ENCODE measurements at places on chromosomes 3 and 15. TPM values are rescaled to one million over a fixed set of nuclear protein-coding genes. Genes with fewer than 3 reads are reported as not detected.
A peak's percentile ranks its signal among the peaks of the same experiment; 100 is the strongest.

DNA sequence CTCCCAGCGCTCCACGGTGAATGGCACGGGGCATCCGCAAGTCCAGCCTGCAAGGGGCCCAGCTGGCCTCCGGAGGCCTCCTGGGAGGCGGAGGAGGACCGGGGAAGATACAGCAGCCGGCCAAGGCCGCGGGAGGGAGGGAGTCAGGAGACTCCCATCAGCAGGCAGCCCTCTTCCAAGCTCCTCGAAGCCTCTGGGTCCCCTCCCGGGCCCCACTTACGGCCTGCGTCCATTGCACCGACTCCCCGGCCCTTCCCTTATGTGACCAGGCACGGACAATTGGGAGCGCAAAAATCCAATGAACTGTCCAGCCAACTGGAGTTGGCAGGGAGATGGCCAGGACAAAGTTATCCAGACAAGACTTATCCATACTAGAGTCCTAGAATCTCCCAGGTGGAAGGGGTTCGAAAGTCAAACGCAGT is 668 bp downstream of the MFGE8 start:
- no peak for DNase-seq

- DNase-seq = no peak
Observed at GRCh38 chr3:146368882-146369523, 100.4 kb downstream of the PLSCR2 start.

GRCh38 chr3:54243056-54243931 is 120.9 kb downstream of the CACNA2D3 start:
- no peak for DNase-seq

- DNase-seq = no peak
Observed at GRCh38 chr3:53083521-53083920, 37.6 kb upstream of the SFMBT1 start.

DNA sequence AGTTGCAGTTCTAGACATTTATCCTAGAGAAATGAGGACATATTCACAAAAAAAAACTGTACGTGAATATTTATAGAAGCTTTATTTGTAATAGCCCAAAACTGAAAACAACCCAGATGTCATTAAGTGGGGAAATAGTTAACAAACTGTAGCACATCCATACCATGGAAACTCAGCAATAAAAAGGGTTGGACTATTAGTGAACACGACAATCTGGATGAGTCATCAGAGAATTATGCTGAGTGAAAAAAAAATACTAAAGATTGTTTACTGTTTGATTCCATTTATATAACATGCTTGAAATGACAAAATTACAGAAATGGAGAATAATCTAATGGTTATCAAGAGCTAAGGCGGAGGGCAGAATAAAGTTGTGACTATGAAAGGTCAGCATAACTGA is 59.5 kb downstream of the CPA3 start:
- no peak for DNase-seq

GRCh38 chr3:171442184-171442583 is 18.0 kb downstream of the TNIK start:
- no peak for DNase-seq

- DNase-seq = no peak
Observed at GRCh38 chr3:172524611-172525010, 1.4 kb upstream of the TNFSF10 start.

- peak; percentile 42 for DNase-seq
Observed at GRCh38 chr15:99928429-99928981, 195.3 kb upstream of the LYSMD4 start.

DNA sequence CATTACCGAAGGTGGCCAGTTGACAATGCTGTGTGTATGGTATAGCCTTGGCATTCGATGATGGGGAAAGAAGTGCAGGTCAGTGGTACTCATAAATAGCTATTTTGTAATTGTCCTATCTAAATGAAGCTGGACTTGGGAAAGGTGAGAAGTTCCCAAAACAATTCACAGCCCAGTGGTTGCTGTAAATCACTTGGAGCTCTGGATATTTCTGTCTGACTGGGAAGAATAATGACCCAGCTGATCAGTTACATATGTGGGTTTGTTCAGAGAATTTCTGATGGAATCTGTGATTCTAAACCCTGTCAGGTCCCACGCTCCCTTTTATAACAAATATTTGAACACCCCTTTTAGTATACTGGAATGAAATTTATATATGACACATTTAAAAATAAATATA is 133.9 kb upstream of the PFN2 start:
- no peak for DNase-seq

DNA sequence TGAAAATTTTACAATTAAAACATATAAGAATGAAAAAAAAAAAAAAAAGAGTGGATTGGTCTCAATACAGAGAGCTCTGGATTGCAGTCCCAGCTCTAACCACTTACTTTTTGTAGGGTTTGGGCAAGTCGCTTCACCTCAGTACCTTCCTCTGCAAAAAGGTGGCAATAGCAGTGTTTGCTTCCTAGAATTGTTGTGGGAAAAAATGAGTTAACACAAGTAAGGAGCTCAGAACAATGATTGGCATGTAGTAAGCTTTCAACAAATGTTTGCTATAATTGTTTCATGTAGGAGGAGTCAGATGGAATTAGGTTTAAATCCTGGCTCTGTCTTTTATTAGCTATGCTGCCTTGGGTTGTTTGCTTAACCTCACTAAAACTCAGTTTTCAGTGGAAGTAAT is 425.2 kb upstream of the TBL1XR1 start:
- no peak for DNase-seq

GRCh38 chr3:94946683-94947082 is 883.8 kb downstream of the NSUN3 start:
- DNase-seq = no peak

- no peak for DNase-seq
Observed at GRCh38 chr15:99445272-99445850, 120.4 kb upstream of the MEF2A start.

- DNase-seq = no peak
Observed at GRCh38 chr3:152436707-152437590, 168.2 kb downstream of the MBNL1 start.

- no peak for DNase-seq
Observed at GRCh38 chr15:86183596-86184491, 104.2 kb downstream of the AGBL1 start.

DNA sequence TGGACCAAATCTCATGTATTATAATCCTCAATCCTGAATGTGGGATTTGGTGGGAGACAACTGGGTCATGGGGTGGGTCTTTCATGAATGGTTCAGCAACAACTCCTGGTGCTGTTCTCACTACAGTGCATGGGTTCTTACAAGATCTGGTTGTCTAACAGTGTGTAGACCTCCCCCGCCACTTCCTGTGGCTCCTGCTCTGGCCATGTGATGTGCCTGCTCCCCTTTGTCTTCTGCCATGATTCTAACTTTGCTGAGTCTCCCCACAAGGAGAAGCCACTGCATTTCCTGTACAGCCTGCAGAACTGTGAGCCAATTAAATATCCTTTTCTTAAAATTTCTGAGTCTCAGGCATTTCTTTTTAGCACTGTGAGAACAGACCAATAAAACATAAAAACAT is 557.5 kb downstream of the GOLGA6L6 start:
- DNase-seq = no peak

DNA sequence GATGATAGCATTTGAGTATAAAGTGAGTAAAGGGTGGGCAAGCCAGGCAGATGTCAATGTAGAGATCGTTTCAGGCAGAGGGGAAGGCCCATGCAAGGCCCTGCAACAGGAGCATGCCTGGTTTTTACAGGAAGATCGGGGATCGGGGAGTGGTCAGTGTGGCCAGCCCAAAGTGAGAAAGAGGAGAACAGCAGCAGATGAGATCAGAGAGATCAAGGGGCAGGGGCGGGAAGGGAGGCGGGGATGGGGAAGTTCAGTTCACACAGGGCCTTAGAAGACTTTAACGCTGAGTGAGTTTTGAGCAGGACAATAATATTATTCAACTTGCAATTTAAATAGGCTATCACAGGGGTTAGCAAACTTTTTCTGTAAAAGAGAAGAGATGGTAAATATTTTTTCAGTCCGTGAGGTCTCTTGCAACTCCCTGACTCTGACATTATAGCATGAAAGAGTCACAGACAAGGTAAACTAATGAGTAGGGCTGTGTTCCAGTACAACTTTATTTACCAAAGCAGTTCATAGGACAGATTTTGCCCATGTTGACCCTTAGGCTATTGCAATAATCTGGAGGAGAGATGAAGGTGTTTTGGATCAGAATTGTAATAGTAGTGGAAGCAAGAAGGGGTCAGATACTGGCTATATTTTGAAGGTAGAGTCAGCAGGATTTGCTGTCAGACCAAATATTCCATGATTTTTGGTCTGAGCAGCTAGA is 12.4 kb upstream of the CD47 start:
- DNase-seq = no peak

- DNase-seq = no peak
Observed at GRCh38 chr3:177976866-177977265, 559.4 kb upstream of the KCNMB2 start.

GRCh38 chr3:186109897-186110803 is 1.3 kb upstream of the ETV5 start:
- no peak for DNase-seq

GRCh38 chr3:103075282-103075681 is 640.5 kb downstream of the ZPLD1 start:
- DNase-seq = no peak

- no peak for DNase-seq
Observed at GRCh38 chr3:32004113-32004765, 22.7 kb downstream of the ZNF860 start.

DNA sequence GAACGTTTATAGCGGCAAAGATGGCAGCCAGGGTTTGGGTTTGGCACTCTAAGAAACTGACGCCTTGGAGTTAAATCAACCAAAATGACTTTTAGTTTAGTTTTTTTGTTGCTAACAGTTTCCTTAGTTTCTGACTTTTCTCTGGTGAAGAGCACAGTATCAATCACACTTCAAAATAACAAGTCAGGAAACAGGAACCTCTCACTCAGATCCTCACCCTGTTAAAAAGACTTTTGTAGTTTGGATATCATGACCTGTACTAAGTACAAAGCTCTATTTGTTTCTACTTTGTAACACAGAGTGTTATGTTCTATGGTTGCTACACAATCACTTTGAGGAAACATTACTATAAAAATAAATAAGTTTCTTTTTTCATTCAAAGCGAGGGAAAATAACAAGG is 51.1 kb downstream of the ATP10A start:
- DNase-seq = no peak

DNA sequence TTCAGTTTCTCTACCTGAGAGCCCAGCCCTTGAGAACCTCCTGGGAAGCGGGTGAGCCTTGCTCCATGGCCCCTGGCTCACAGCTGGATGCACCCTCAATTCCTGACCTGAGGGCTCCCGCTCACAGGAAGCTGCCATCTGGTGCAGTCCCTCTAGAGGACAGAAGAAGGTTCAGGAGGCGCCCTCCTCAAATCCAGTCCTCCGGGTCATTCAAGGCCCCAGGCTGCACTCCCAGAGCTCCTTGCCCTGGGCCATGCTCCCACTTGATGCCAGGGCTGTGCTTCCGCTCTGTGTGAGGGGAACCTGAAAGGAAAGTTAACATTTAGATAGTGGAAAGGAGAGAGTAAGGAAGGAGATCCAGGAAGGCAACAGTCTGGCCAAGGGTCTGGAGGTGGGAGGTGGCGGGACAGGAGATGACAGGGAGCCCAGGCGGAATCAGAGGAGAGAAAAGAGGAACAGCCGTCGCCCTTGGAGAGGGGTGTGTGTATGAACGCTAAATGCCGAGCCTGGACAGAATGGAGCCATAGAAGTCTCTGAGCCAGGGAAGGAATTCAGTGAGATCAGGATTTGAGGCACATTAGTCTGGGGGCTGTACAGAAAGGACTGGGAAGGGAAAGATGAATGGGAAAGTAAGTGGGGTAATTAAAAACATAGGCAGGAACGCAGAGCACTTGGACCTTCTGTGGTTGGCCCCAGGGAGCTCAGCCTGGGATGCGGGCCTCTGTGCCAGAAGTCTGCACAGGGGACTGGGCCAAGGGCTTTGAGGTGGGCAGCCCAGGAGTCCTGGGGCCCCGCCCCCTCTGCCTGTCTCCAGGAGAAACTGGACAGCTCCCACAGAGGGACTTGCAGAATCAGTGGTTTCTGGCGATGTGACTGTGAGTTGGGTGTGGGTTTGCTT is 26.1 kb downstream of the TBC1D21 start:
- DNase-seq = no peak

DNA sequence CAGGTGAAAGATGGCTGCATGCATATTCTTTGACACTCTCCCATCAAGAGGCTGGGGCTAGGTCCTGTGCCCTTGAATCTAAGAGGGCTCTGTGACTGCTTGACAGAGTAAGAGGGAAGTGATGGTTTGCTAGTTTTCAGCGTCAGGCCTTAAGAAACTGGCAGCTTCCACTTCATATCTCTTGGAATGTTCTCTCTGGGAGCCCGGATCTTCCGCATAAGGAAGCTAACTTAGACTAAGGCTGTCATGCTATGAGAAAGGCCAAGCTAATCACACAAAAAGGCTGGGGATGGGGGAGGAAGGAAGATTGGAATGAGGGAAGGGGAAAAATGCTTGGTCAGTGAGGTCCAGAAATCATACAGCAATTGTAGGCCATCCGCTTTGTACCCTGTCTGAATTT is 50.0 kb downstream of the MB21D2 start:
- no peak for DNase-seq

GRCh38 chr3:175763948-175764347 is 904.8 kb downstream of the NAALADL2 start:
- no peak for DNase-seq

DNA sequence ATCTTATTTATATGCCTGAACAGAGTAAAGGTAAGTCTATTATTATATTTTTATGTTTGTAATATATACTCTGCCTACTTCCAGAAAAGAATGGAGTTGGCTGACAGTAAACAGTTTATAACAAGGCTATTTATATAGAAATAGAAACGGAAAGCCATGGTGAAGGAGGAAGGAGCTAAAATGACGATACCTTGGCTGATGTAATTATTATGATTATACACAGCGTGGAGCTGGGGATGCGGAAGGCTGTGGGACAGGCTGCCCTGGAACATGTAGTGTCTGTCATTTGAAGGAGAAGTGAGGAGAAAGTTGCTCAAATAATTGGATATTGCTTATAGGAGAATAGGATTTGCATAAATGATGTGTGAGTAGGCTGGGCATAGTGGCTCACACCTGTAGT is 37.8 kb downstream of the CEMIP start:
- DNase-seq = no peak

DNA sequence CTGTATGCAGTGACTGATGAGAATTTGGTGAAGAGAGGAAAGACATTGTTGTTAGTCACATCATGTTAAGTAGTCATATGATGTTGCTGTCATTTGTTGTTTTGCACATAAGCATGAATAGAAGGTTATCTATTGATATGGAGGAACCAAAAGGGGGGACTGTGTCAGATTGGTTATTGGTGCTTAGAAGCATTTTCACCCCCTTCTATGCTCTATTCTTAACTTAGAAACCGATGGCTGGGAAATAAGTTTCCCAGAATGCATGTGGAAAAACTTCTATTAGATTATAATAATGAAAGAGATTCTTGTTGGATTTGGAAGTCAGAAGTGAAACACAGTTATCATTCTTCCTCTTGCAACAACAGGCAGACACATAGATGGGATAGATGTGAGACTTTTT is 33.2 kb upstream of the CADM2 start:
- no peak for DNase-seq

Gene FBN1
- 1.7 TPM for total RNA-seq

Gene SPESP1
- total RNA-seq = not detected

Gene BSN
- 1.5 TPM for total RNA-seq

Gene SPRED1
- total RNA-seq = 24.7 TPM

Gene HES1
- 32.9 TPM for total RNA-seq

Gene ZNF860
- 2.9 TPM for total RNA-seq

Gene FANCD2OS
- total RNA-seq = not detected

Gene WDR93
- 0.42 TPM for total RNA-seq

Gene FGF7
- 0.49 TPM for total RNA-seq

Gene ZBTB47
- total RNA-seq = 6.3 TPM

Data from HCT116 (cell line).